ENCODE measurements at places on chromosomes 11 and 22.

DNA sequence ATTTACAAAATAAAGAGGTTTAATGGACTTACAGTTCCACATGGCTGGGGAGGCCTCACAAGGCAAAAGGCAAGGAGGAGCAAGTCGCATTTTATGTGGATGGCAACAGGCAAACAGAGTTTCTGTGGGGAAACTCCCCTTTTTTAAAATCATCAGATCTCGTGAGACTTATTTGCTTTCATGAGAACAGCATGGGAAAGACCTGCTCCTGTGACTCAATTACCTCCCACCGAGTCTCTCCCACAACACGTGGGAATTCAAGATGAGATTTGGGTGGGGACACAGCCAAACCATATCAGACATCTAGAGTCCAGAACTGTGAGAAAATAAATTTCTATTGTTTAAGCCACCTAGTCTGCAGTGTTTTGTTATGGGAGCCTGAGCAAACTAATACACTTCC lies 80.8 kb downstream of the ME3 start:
- DNase-seq = no peak

DNA sequence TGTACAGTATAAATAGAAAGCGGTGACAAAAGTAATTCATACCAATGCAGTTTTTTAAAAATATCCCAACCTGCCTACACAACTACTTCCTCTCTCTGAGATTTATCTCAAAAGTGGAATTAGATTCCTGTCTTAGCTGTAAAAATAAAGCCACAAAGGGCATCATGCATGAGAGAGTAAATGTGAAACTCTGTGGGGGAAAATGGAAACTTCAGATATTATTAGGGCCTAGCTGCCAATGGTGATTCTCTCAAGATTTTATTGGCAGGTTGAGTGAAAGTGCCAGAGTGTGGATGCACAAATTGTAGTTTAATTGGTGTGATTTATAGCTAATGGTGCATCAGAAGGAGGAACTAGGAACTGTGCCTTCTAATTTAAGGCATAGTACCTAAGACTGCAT lies 356.9 kb upstream of the CCDC90B start:
- DNase-seq = no peak

- no peak for DNase-seq
Observed at GRCh38 chr22:38490915-38491314, 15.2 kb downstream of the DDX17 start.

- no peak for DNase-seq
Observed at GRCh38 chr11:132264616-132265015, 894.2 kb downstream of the NTM start.

GRCh38 chr11:75403037-75403436 lies 3.7 kb downstream of the RPS3 start:
- DNase-seq = no peak

- no peak for DNase-seq
Observed at GRCh38 chr22:40116496-40117200, 61.1 kb upstream of the TNRC6B start.

GRCh38 chr22:40224702-40225101 lies 47.0 kb downstream of the TNRC6B start:
- DNase-seq = no peak

DNA sequence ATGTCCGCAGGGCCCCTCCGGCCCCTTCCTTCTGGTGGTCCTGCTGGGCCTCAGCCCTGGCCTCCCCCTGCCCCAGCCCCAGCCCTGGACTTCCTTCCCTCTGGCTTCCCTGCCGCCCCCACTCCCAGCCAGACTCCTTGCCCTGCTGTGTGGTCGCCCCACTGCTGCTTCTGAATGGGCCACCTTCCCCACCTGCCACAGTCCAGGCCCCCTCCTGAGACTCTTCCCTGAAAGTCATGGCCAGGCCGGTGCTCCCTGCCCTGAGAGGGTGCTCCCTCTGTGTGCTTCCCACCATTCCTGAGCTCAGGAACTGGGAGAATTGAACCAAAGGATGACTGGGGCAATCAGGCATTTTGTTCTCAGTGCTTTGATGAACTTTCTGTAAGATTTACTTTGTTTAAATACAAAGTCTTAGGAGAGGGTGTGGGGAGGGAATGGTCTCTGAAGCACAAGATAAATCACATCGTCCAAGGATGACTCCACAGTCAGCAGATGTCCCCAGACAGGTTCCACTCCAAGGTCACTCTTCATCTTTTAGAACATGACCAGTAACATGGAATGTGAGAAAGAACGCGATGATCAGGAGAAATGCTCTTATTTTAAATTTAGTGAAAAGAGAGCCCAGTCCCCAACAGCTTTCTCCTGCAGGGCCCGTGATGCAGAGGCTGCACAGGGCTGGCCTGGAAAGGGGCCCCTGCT lies 774 bp downstream of the APOBEC3D start:
- DNase-seq = no peak

GRCh38 chr11:76062733-76063132 lies 143.6 kb downstream of the WNT11 start:
- DNase-seq = peak; percentile 83
